ENCODE measurements at places on chromosomes 4 and X.

GRCh38 chr4:6074758-6075157 is 56.5 kb upstream of the C4orf50 start:
- DNase-seq: no peak

- no peak for DNase-seq
These were observed 136.5 kb downstream of the RNF150 start for GRCh38 chr4:140996766-140997165.

DNA sequence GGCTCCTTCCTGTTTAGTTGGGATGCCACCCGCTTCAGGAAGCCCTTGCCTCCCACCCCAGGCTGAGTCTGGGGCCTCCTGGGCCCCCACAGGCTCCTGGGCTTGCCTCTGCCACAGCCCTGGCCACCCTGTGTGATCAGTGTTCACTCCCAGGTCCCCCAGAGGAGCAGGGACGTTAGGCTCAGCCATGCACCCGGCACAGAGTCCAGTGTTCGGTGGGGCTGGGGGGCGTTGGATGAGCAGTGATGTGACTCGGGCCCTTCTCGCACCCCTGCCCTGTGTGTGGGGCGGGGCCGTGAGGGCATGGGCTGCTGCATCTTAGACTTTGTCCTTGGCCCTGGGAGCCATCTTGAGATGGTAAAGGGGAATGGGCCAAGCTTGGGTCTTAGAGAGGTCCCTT is 29.9 kb upstream of the HTRA3 start:
- no peak for DNase-seq

GRCh38 chr4:30920043-30920442 is 199.9 kb downstream of the PCDH7 start:
- DNase-seq: no peak

GRCh38 chr4:56229947-56230346 is 157.3 kb downstream of the AASDH start:
- no peak for DNase-seq

GRCh38 chr4:157929486-157929885 is 243.3 kb downstream of the GASK1B start:
- DNase-seq: no peak
